GM03348 (cell line): ENCODE measurements at places on chromosomes 1 and 21.

DNA sequence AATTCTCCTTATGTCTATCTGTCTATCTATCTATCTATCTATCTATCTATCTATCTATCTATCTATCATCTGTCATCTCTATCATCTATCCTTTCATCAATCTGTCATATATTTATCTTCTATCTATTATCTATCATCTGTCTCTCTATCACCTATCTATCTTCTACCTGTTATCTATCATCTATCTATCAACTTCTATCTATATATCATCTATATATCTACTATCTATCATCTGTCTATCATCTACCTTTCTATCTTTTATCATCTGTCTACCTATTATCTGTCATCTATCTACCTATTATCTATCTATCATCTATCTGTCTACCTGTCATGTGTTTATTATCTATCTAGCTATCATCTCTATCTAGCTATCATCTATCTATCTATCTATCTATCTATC lies 124.7 kb upstream of the C1orf174 start:
- no peak for DNase-seq

DNA sequence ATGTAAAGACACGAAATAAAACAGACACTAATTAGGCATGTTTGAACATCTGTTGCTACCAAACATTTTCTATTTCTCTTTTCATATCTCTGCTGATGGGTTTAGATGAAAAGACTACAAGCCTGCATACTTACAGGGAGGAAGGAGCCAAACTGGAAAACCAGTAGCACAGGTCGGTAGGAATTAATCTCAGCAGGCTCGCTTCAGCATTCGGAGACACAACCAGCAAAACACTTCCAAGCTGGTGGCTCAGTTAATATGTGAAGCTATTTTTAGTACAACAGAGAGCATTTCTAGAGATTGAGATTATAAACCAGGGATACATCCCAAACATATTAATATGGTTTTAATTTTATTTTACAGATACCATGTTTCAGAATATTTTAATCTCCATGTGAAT lies 300.9 kb upstream of the GREM2 start:
- DNase-seq: no peak

DNA sequence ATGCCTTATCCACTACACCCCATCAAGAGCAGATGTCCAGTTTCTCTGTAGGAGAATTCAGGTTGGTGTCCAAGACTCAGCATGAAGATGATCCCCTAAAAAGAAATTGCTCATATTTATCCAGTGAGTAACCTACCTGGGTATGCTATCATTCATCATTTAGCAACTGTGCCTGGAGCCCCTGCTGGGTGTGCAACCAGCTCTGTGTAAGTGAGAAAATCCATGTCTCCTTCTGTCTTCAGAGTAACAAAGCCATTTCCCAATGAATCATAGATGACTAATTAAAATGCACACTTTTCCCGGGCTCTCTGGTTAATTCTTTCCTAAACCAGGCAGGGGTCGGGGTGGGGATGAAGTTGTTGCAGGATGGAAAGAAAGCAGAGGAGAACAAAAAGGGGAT lies 35.8 kb downstream of the OLFML3 start:
- DNase-seq: peak; percentile 18

DNA sequence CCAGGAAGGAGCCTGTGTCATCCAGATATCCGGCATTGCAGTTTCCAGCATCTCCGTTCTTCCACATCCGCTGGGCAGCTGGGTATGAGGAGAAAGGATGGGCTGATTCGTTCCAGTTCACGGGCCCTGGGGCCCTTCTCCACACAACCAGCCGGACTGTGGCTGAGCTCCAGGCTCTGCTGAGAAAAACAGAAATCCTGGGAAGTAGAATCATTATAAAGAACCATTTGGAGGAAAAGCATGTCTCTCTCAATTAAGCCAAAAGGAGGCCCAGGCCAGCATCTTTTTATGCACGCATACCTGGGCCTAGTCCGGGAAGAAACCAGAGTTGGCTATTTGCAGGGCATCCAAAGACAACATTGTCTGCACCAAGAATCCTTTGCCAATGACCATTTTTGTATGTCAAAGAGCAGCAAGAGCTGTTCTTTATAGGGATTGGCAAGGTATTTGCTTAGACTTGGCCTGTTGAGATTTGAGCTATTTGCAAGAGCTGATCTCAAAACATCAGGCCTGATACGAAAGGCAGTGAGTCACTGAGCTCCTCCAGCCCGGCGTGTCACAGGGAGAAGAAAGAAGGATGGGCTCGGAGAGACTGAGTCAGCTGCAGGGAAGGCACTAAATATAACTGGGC lies 84.9 kb upstream of the ARHGEF16 start:
- peak; percentile 92 for DNase-seq

DNA sequence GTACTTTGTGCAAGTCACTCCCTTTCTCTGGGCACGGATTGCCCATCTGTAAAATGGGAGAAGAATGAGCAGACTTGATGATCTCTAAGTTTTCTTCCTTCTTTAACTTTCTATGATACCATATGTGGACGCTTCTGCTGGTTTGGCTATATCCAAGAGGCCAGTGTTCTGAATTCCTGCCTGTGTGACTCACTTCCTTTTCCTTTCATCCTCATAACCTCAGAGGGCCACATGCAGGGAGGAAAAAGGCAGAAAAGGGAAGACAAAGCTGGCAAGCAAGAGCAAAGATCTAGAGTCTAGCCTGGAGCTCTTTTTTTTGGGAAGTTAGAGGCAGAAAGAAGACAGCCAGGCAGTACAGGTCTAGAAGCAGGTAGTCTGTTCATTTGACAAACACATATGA lies 151.2 kb downstream of the OMA1 start:
- DNase-seq: peak; percentile 86

- DNase-seq: peak; percentile 41
Observed at GRCh38 chr1:75732703-75733102, 8.2 kb downstream of the ACADM start.

DNA sequence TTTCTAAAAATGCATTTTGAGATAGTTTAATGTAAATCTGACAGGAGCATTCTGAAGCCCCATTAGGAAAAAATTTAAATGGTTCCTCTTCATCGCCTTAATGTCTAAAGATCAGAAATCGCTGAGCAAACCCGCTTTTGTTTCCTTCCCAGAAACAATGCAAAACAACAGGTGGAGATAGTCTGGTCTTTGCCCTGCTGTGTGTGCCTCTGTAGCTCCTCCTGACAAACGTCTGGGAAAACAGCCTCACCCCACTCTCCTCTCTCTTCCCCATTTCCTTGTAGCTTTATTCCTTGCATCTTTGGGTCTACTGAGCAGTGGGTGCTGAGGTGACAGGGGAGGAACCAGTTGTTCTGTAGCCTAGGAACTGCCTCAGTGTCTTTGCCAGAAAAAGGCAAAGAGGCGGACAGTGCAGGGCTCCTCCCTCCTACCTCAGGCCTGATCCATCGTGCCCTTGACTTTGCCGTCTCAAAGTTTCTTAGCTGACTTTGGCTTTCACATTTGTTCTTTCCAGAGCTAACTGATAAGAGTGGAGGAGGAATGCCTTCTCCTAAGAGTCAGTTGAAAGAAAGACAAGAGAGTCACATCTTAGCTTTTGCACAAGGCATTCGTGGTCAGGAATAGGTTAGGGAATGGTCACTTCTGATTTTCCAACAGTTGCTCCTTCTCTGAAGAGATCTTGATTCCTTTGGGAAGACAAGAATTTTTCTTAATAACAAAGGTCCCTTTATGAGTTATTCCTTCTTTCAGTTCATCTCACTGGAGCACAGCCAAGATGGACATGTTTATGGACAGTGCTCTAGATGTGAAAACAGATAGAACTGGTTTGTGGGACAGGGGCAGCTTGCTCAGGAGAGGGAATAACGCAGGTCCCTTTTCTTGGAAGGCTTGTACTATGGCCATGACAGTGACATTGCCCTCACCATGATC lies 24.9 kb downstream of the SYT11 start:
- DNase-seq: no peak

GRCh38 chr1:240610636-240611035 lies 1.3 kb downstream of the GREM2 start:
- DNase-seq: no peak

- no peak for DNase-seq
Observed at GRCh38 chr1:232504651-232505050, 125.3 kb downstream of the SIPA1L2 start.

- no peak for DNase-seq
Observed at GRCh38 chr21:44487831-44488230, 32.5 kb downstream of the LRRC3 start.

GRCh38 chr1:232319072-232319471 lies 310.9 kb downstream of the SIPA1L2 start:
- no peak for DNase-seq

- DNase-seq: no peak
Observed at GRCh38 chr1:168811176-168811575, 82.2 kb upstream of the DPT start.

DNA sequence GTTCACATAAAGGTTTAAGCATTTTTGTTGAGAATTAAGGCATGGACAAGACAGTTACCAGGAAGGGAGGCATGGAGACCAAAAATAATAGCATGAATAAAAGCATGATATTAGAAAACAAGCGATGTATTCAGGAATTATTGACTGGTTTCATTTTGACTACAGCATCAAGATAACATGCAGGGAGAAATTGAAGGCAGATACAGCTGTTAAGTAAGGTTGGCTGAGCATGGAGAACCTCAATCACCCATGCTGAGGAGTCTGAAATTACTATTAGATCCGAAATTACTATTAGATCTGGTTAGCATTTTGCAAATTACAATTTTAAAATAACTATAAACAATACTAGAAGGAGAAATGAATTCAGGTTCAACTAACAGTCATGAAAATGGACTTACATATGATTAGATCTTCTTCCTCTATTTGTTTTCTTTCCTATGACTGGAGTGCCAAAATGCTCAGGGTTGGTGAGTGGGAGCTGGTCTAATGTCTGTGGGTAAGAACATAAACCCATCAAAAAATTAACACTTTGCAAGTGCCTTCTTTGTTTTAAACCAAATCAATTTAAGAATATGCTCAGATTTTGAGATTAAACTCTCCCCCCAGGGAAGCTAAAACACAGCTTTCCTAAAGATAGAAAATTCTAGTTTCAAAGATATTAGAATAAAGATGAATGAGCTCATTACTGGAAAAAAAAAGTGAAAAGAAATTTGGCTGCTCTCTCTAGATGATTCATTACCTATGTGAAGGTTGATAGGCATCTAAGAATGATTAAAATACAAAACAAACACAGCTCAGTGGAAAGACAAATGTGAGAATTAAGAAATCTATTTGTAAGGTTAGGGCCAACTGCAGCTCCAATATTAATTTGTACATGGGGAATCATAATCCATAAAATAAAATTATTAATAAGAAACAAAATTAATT lies 81.7 kb downstream of the ARID4B start:
- DNase-seq: no peak

GRCh38 chr1:97806326-97806725 lies 114.5 kb downstream of the DPYD start:
- DNase-seq: peak; percentile 12

DNA sequence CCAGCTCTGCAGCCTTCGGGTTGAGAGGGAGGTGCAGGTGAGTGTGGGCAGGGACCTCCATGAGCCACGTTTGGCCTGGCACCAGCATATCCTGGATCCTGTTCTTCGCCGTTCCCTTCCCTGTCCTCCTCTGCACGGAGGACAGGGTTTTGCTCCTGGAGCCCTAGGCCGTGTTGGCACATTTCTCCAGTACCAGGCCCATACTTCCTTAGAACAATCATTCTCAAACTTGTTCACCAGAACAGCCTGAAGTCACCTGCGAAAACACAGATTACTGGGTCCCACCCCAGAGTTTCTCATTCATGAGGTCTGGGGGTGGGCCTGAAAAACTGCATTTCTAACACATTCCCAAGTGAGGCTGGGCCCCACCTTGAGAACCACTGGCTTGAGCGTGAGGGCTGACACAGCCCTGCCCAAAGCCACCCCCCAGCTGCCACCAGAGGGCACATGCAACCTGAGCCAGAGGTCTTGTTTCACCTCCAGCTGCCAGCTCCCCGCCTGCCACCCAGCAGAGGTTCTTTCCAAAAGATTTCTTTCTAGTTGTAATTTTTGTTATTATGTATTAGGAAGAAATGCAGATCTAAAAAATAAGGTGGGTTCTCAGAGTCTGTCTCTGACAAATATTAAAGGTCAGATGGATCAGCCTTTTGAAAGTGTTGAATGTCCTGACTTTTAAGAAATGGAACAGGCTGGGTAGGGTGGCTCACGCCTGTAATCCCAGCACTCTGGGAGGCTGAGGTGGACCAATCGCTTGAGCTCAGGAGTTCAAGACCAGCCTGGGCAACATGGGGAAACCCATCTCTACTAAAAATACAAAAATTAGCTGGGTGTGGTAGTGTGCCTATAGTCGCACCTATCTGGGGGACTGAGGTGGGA lies 39.6 kb upstream of the LDLRAP1 start:
- DNase-seq: peak; percentile 37

DNA sequence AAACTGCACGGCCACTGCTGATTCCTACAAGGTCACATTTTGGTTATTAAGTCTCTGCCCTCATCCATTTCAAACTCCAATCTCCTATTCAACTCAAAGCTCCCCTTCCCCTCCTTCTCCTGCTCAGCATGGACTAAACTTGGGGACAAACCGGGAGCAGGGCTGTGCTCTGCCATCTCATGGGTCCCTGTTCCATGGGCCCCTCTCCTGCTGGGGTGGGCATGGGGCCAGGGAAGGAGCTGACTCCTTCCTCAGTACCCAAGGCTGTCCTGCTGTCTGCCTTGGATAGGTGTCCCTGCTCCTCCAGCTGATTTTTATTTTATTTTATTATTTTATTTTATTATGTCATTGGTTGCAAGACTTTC lies 27.1 kb downstream of the TNNT2 start:
- DNase-seq: no peak

DNA sequence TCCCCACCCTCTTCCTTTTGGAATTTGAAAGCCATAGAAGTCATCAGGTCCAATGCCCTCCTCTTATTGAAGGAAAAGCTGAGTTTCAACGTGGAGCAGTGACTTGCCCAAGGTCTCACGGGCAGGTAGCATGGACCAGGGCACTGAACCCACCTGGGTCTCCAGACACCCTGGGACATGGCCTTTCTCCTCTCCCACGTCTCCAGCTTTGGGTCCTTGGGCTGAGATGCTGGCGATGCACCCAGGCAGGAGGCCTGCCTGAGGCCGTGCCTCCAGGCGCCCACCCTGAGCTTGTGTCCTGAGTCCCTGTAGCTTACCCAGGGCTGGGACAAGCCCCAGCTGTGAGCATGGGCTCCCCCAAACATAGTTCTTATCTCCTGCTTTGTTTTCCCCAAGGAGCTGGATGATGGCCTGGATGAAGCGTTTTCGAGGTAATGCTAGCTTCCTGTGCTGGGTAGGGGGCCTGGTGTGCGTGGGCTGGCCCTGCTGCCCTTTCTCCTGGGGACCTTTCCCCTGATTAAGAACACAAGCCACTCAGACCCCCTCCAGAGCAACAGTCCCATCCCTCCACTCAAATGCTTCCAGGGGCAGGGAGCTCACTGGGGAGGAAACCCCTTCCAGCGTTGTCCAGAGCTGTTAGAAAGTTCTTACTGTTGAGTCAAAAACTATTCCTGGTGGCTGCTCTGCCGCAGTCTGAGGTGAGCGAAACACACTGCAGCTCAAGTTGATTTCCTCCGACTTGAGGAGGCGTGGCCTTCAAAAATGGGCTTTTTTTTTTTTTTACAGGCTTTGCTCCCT lies 21.6 kb downstream of the LDLRAP1 start:
- no peak for DNase-seq

DNA sequence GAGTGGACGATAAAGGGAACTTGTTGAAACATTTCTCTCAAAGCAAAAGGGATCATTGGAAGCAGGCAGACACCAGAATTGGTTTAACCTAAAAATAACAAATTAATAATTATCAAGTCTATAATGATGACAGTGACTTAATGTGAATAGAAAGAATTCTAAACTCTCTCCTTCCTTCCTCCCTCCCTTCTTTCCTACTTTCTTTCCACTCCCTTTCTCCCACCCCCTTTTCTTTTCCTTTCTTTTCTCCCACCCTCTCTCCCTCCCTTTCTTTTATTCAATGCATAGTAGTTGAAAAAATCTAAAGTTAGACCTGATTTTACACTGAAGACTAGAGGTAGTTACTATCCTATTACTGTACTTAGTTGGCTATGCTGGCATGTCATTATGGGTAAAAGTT lies 55.7 kb downstream of the PTPRC start:
- no peak for DNase-seq
